Muscle of arm (tissue), 14 donors: ENCODE measurements at places on chromosomes 2 and 18. TPM values are rescaled to one million over a fixed set of nuclear protein-coding genes. Genes with fewer than 3 reads are reported as not detected.

DNA sequence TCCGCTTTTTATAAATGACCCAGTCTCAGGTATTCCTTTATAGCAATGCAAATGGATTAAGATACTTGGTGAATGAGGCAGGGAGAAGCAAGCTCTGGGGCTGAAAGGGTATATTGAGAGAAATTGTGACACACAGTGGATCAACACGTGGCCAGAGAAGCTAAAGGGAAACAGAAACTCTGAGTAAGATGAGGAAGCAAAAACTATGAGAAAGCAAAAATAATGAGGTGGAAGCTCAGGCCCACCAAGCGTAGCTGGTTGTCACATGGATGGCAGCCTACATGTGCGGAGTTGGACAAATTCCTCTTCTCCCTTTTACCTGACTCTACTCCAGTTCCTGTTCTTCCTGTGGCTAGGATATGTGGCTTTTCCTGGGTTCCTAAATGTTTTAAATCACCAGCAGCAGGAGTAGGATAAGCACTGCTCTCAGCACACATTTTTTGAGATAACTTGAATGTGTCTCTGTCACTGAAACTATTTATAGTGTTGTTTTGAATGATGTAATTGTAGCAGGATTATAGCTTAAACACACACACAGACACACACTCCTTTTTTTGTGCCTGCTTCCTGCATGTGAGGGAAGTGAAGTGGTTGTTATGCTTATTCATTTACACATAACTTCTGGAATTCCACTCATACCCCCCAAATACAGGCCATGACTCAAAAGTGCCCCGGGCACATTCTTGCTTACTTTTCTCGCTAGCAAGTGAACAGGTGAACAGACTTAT is 30.1 kb upstream of the EPC2 start:
- peak; percentile 23 for DNase-seq

- DNase-seq, result peak; percentile 60
These were observed 6.1 kb downstream of the GPR17 start for GRCh38 chr2:127651971-127652550.

DNA sequence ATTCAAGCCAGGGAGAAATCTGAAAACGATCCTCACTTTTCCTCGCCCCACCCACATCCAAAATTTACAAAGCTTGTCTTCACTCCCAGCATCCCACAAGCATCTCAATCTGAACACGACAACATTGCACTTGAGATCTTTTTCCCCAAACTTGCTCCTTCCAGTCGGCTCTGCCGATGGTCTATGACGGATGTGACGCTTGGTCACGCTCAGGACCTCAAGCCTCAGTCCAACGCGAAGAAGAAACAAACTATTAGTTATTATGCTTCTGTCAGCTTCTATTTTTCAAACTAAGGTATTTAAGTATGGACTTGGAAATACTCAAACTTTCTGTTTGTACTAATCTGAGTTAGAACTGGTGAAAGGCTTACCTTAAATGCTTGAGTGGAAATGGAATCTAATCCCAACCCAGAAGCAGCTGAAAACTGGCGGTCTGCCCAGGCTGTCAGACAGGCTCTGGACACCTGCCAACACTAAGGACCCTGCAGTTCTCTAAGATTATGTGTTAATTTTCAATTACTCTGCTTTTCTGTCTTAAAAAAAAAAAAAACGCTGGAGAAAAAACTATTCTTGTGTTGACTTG is 132.1 kb upstream of the DNMT3A start:
- DNase-seq, result peak; percentile 18

DNA sequence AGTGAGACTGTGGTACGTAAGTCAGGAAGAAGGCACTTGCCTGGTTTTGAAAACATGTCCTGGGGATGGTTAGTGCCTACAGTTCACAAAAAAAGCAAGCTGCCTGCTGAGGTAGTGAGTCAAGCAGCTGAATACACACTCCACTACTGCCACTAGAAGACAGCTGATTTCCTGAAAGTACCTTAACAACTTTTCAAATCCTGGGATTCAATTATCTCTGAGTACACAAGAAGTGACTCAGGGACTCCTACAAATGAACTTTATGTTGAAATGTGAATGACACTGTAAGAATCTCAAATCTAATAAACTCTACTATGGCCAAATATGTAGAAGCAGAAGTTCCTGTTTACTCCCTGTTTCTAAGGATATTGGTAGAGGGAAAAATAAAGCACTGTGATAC is 58.0 kb upstream of the ARL5A start:
- no peak for DNase-seq

GRCh38 chr2:112588611-112589045 is 4.2 kb downstream of the CHCHD5 start:
- DNase-seq, result no peak

C1QL2 gene
- not detected for polyA plus RNA-seq

MGAT4A gene
- 6.1 TPM for polyA plus RNA-seq

PTPRN gene
- 0.25 TPM for polyA plus RNA-seq

SCG2 gene
- polyA plus RNA-seq, result 0.11 TPM

UGT1A8 gene
- polyA plus RNA-seq, result not detected
